Right lobe of liver (tissue), 6 donors: ENCODE measurements at places on chromosomes 4 and X.

DNA sequence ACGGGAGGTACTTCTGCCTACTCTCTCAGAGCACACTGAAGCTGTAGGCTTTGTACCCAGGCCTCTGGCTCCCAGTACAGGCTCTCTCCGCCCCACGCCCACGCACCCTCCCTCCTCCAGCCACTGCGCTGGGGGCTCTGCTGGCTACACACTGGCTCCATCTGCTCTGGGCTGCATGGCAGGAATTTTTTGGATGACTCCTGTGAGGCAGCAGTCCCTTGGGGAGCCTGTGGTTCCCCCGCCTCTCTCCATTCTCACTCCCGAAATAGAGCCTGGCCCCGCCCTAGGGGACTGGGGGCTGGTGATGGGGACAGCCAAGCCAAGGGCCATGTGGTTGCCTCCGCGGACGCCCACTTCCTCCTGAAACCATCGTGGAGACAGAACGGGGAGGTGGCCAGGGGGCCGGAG is 58.1 kb upstream of the ADRA2C start:
- DNase-seq, result no peak

DNA sequence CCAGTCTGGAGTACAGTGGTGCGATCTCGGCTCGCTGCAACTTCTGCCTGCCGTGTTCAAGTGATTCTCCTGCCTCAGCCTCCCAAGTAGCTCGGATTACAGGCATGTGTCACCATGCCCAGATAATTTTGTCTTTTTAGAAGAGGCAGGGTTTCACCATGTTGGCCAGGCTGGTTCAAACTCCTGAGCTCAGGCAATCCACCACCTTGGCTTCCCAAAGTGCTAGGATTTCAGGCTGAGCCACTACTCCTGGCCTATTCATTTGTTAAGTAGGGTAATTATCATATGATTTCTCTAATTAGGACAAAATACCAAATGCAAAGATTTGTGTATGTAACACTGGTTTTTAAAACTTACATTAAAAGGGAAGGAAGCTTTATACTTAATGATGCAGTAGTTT is 137.8 kb downstream of the GPM6A start:
- no peak for DNase-seq

GRCh38 chr4:135385830-135386581 is 1184.4 kb upstream of the PABPC4L start:
- DNase-seq, result no peak

DNA sequence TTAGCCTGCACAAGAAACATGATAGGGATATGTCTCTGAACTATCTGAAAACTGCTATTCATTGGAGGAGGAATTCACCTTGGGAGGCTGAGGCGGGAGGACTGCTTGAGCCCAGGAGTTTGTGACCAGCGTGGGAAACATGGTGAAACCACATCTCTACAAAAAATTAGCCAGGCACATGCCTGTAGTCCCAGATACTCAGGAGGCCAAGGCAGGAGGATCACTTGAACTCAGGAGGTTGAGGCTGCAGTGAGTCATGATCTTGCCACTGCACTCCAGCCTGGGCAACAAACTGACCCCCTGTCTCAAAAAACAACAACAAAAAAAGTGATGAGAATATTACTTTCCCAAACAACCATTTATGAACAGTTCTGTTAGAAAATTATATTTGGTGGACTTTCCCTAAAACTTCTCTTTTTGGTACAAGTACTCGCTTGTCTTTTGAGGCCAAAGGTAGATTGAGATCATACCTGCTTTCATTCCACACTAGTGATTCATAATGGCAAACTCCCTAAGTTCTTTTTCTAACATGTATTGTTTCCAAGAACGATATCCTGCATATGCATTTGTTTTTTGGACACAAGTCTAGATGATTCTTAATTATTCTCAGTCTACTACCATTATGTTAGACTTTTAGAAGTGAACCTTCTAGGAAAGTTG is 33.4 kb downstream of the METTL14 start:
- DNase-seq, result no peak

- DNase-seq, result no peak
Observed at GRCh38 chr4:16869594-16870245, 28.7 kb downstream of the LDB2 start.

GRCh38 chrX:152913346-152913745 is 15.5 kb downstream of the ZNF185 start:
- DNase-seq, result no peak
